ENCODE measurements at places on chromosomes 3 and 15.
A peak's percentile ranks its signal among the peaks of the same experiment; 100 is the strongest.

- no peak for DNase-seq
These were observed 61.6 kb upstream of the RYK start for GRCh38 chr3:134312072-134312872.

DNA sequence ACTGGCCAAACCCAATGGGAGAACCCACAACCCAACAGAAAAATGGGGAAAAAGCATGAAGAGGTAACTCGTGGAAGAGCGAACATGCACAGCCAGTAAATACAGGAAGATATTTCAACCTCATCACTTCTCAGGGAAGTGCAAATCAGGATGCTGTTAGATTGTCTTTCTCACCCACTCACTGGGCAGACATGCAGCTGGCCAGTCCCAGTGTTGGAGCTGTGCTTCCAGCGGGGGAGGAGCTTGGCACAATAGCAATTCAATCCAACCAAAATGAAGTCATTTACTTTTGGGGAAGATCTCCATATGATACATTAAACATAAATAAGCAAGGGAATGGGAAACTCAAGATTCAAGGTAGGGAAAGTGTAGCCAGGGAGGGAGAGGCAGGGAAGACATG lies 12.1 kb downstream of the WNT7A start:
- DNase-seq, result no peak

- no peak for DNase-seq
These were observed 21.4 kb upstream of the ZBED2 start for GRCh38 chr3:111616417-111617105.

- DNase-seq, result no peak
These were observed 95.9 kb downstream of the FEZF2 start for GRCh38 chr3:62277450-62277849.

DNA sequence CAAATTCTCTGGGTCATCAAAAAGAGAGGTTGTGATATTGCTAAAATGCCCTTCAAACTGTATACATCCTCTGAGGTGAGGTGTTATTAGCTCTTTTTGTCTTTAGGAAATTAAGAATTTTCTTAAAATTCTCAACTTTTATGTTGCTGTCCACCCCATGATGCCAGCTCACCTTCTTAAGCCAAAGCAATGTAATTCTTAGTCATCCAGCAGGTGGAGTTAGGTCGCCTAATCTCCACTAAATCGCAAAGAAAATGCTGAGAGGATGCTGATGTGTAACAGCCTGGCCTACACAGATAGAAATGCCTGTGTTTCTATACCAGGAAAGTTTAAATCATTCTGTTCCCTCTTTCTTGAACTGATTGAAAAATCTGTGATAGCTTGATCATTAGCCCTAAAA lies 770.2 kb upstream of the ALCAM start:
- no peak for DNase-seq

GRCh38 chr3:53707222-53707621 lies 139.0 kb downstream of the CHDH start:
- no peak for DNase-seq

DNA sequence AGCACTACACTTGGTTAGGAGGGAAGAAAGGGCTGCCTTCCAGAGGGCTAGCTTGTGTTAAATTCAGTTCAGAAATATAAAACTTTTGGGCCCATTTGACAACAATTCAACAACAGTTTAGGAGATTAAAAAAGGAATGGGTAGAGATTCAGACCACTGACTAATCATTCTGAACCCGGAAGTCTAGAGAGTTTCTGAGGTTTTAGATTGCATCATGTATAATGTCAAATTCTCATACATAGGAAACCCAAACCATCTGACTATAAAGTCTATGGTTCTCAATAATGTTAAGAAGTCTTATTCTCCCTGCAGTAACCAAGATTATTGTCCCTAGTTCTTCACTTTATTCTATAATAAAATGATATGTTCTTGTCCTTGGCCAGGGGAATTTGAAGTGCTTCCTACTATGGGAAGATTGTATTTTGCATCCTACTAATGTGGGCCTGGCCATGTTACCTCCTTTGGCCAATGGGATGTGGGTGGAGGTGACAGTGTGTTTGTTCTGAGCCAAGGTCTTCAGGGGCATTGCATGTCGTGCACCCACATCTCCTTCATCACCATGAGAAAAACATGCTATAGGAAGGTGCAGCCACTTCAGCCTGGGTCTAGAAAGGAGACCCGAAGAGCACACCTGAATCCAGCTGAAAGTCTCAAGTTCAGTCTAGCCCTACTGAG lies 66.4 kb upstream of the CCNL1 start:
- DNase-seq, result no peak

- DNase-seq, result no peak
These were observed 74.2 kb downstream of the SNTN start for GRCh38 chr3:63726656-63727055.

GRCh38 chr3:172607305-172608121 lies 84.3 kb upstream of the TNFSF10 start:
- no peak for DNase-seq

DNA sequence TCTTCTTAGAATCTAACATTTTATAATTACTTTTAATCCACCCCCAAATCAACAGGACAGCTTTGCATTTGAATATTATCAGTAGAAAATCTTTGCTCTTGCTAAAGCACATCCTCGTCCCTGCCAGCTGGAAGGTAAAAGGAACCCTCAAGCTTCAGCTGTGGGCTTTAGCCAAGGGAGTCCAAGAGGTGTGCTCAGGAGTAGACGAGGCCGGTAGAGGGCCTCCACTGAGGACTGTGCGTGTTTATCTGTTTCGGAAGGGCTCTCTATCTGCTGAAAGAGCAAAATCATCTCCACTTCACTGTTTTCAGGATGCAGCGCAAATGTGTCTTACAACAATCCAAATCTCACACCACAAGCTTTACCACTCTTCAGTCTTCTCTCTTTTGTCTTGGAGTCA lies 257.4 kb upstream of the IL12A start:
- DNase-seq, result no peak

- DNase-seq, result no peak
These were observed 141.7 kb upstream of the GPR149 start for GRCh38 chr3:154571553-154572226.

GRCh38 chr3:71456826-71457225 lies 126.7 kb downstream of the FOXP1 start:
- DNase-seq, result no peak

GRCh38 chr15:52217186-52217585 lies 26.0 kb upstream of the GNB5 start:
- peak; percentile 26 for DNase-seq

GRCh38 chr3:176579711-176580185 lies 617.5 kb downstream of the TBL1XR1 start:
- no peak for DNase-seq

GRCh38 chr3:113194823-113195401 lies 16.4 kb upstream of the BOC start:
- DNase-seq, result no peak

- no peak for DNase-seq
These were observed 21.4 kb downstream of the SIAH2 start for GRCh38 chr3:150741497-150742140.

DNA sequence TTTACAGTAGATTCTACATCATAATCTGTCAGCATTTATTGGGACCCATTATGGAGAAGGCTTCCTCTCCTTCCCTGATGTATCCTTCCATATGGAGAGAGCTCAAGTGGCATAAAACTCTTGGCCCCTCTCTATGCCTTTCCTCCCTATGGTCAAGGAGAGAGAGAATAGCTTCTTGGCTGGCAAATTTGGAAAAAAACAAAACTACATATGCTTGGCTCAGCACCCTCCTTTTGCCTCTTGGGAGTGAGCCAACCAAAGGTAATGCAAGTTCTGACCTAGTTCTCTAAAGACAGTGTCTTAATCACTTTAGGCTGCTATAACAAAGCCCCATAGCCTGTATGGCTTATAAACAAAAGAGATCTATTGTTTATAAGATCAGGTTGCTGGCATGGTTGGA lies 37.5 kb downstream of the C3orf70 start:
- peak; percentile 65 for DNase-seq

- DNase-seq, result no peak
These were observed 106.3 kb upstream of the PRICKLE2 start for GRCh38 chr3:64331605-64332004.

- DNase-seq, result no peak
These were observed 150.8 kb downstream of the PDZRN3 start for GRCh38 chr3:73473898-73474416.

- no peak for DNase-seq
These were observed 875.9 kb upstream of the NR2F2 start for GRCh38 chr15:95454403-95455262.

DNA sequence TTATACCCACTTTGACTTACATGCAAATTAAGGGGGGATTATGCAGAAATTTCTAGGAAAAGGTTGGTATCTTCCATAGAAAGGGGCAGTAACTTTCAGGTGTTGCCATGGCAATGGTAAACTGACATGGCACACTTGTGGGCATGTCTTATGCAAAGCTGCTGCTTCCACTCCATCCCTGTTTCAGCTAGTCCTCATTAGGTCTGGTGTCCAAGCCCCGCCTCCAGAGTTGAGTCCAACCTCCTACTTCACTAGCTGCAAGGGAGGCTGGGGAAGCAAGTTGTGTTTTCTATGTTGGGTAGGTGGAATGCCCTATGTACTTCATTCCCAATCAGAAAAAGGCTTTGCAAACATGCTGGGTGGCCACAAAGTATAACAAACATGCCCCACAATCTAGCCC lies 14.7 kb upstream of the KLHL40 start:
- DNase-seq, result no peak

- DNase-seq, result no peak
These were observed 78.5 kb downstream of the FGF7 start for GRCh38 chr15:49501586-49501985.

- peak; percentile 85 for DNase-seq
These were observed 26.1 kb upstream of the CSPG4 start for GRCh38 chr15:75738647-75739325.

Data from cerebellar nuclear complex (tissue), 1 donor.